Forelimb muscle (tissue), 1 donor: ENCODE measurements at places on chromosomes 1 and 21.

DNA sequence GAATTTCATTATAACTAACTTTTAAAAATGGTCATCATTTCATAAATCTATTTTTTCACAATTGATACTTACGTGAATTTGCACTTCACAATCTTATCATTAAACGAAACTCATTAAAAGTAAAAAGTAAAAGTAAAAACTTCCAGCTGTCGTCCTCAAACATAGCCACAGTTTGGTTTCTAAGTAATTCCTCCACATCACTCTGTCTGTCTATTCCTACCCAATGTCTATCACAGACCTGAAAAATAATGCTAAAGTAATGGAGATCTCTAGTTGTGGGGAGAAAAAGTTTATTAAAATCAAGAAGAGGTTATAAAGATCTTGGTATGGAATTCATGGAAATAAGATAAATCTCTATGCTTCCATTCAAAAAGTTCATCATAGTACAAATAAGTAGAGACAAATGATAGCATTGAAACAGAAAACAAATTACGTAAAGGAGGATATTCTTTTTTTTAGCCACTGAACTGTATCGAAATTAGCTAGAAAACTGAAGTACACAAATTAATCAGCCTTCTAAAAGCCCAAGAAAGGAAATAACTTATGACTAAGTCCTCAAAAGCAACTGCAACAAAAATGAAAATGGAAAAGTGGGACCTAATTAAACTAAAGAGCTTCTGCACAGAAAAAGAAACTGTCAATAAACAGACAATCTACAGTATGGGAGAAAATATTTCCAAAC is 148.6 kb downstream of the TIAM1 start:
- no peak for DNase-seq

- no peak for DNase-seq
Measured at GRCh38 chr21:44653123-44653522, 1.3 kb downstream of the KRTAP12-4 start.

DNA sequence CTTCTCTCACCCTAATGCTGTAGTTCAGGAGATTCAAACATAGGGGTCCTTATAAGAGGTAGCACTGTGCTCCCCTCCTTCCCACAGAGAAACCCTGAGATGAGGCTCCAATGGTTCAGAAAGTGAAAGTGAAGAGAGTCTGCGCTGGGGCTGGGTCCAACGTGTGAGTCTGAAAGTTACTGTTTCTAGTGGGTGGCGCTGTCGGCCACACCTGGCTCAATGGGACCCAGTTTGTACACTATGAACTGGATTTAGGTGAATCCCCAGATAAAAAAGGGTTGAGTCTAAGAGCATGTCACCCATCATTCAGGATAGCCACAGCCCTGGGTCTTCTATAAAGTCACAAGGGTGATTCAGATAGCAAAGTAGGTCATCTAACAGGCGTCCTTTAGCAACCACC is 2.8 kb downstream of the SMCP start:
- no peak for DNase-seq

GRCh38 chr21:42013376-42013775 is 3.2 kb upstream of the ZBTB21 start:
- no peak for DNase-seq

GRCh38 chr1:4963251-4963650 is 308.8 kb downstream of the AJAP1 start:
- DNase-seq = no peak

- no peak for DNase-seq
Measured at GRCh38 chr1:91054780-91055481, 33.1 kb upstream of the ZNF644 start.

- DNase-seq = no peak
Measured at GRCh38 chr1:195754874-195755273, 853.4 kb downstream of the KCNT2 start.

DNA sequence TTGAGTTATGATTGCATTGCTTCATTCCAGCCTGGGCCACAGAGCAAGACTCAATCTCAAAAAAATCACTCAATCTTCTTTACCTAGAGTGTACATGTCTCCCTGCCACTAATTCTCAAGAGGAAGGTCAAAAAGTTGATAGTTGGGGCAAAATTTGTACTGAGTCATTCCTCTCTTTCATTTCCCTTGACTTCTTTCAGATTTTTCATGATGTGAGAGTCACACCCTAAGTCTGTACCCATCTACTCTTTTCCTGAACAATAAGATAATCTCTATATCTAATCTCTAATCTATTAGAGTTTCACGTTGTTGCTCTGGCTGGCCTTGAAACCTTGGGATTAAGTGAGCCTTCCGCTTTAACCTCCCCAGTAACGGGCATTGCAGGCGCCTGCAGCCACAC is 1.1 kb upstream of the BRDT start:
- no peak for DNase-seq

DNA sequence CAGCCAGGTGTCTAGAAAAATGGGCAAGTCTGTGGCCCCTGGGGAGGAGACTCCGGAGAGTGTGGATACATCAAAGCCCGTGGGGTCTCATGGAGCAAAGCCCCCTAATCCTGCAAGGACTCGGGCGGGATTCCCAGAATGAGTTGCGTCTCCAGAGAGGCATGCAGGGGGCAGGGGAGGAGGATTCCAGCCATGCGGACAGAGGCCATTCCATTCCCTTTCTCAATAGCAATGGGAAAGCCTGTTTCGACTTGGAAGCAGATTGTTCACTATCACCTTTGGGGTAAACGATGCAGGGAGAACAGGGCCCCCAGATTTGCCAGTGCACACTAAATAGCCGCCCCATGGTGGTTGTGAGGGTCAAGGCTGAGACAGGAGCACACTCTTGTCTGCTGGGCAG is 15.4 kb upstream of the PRDM15 start:
- no peak for DNase-seq

DNA sequence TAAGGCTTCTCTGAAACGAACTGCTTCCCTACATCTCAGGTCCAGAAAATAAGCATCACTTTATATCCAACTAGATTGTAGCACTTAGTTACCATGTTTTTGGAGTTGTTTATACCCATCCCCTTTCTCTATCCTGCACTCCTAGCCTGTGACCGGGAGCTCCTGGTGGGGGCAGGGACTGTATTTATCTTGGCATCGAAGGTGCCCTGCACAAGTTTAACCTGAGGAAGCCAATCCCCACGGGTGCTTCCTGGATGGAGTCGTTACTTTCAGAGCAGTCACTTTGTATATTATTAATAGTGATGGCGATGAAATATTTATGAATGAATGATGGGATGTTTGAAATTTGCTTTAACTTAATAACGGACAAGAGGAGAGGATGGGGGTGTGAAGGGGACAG is 73.9 kb downstream of the KLHDC7A start:
- no peak for DNase-seq

- DNase-seq = peak; percentile 11
Measured at GRCh38 chr1:45686015-45686287, 382 bp downstream of the GPBP1L1 start.

GRCh38 chr1:202227997-202228401 is 34.4 kb downstream of the LGR6 start:
- DNase-seq = no peak

- no peak for DNase-seq
Measured at GRCh38 chr1:234488054-234489006, 9.4 kb upstream of the TARBP1 start.

- DNase-seq = no peak
Measured at GRCh38 chr1:94678202-94678848, 136.8 kb upstream of the F3 start.

- DNase-seq = no peak
Measured at GRCh38 chr1:58005212-58005611, 541.3 kb downstream of the OMA1 start.

- DNase-seq = no peak
Measured at GRCh38 chr1:30001011-30001731, 722.2 kb downstream of the MATN1 start.

DNA sequence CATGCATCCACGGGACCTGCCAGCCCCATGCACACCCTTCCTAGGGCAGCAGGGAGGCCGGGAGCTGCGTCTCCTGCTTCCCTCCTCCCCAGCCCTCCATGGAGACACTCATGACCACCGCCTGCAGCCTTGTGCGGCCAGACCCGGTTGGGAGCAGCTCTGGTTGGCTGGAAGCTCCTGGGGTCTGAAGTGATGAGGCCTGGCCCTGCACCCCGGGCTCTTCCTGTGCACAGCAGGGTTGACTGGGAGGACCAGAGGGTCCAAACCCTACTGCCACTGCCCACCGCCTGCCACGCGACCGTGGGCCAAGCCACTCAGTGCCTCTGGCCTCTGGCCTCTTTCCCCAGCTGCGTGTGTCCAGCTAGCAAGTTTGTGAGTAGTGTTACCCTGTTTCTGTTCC is 111.1 kb upstream of the COL6A1 start:
- DNase-seq = no peak

DNA sequence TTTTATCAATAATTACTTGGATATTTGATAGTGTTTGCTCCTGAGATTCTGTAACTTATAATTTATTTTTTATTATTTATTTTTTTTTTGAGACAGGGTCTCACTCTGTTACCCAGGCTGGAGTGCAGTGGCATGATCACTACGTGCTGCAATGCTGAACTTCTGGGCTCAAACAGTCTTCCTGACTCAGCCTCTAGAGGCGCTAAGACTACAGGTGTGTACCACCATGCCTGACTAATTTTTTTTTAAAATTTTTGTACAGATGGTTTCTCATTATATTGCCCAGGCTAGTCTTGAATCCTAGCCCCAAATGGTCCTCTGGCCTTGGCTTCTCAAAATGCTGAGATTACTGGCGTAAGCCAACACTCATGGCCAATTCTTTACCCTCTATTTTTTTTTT is 845.5 kb upstream of the ADGRL4 start:
- DNase-seq = no peak

- DNase-seq = peak; percentile 52
Measured at GRCh38 chr1:69833536-69833935, 265.8 kb downstream of the LRRC7 start.

- no peak for DNase-seq
Measured at GRCh38 chr1:181483285-181484195, at the start of gene CACNA1E. CACNA1E (plus strand) TSS chr1:181483517; CDS start chr1:181483745, 228 bp downstream.

- no peak for DNase-seq
Measured at GRCh38 chr1:19009882-19010321, 53.4 kb upstream of the IFFO2 start.

DNA sequence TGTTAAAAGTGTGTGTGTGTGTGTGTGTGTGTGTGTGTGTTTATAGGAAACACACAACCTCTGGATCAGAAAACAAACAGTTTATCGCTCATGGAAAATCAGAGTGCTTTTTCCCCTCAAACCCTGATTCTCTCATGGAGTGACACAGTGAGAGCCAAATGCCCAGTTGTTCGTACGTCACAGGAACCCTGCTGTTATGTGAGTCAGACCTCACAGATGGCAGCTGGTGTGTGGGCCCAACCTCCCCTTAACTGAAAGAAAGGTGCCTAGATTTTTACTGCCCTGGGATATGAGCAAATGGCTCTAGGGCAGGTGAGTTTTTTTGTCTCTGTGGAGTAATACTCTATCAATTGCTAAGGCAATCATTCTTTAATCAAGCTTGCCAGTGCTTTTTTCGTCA is 1788.1 kb downstream of the BRINP3 start:
- no peak for DNase-seq
